ENCODE measurements at places on chromosomes 11 and 22.

DNA sequence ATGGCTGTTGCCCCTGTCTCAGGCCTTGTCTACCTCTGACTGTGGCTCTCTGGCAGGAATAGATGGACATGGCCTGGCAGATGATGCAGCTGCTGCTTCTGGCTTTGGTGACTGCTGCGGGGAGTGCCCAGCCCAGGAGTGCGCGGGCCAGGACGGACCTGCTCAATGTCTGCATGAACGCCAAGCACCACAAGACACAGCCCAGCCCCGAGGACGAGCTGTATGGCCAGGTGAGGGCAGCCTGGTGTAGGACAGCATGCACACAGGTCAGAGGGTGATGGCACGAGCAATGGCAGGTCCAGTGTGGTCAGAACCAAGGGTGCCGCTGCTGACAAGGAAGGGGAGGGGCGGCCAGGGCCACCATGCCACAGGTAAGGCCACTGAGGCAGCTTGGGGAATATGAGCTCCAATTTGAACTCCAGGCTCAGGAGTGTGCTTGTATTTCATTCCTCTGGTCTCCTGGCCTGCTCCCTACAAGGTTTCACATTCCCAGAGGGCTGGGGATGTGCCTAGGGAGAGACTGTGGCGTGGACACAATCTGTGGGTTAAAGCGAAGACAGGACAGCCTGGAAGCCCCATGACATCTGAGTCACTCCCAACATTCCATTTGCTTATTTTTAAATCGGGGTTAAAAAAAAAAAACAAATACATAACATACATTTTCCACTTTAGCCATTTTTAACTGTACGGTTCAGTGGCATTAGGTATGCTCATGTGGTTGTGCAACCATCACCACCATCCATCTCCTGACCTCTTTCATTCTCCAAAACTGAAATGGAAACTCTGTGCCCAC lies 562 bp downstream of the FOLR3 start:
- peaks cover 9% of the 10 kb centered on the region for H3K4me1 ChIP-seq
- H3K27me3 ChIP-seq = no peaks in the 10 kb centered on the region
- H3K36me3 ChIP-seq = no peaks in the 10 kb centered on the region

- no peaks in the 10 kb centered on the region for H3K4me1 ChIP-seq
- H3K27ac ChIP-seq = no peak overlapping the region
- H3K36me3 ChIP-seq = no peaks in the 10 kb centered on the region
- no peak for DNase-seq
- no peaks in the 10 kb centered on the region for H3K27me3 ChIP-seq
Measured at GRCh38 chr11:119843877-119844276, 114.9 kb upstream of the NECTIN1 start.

DNA sequence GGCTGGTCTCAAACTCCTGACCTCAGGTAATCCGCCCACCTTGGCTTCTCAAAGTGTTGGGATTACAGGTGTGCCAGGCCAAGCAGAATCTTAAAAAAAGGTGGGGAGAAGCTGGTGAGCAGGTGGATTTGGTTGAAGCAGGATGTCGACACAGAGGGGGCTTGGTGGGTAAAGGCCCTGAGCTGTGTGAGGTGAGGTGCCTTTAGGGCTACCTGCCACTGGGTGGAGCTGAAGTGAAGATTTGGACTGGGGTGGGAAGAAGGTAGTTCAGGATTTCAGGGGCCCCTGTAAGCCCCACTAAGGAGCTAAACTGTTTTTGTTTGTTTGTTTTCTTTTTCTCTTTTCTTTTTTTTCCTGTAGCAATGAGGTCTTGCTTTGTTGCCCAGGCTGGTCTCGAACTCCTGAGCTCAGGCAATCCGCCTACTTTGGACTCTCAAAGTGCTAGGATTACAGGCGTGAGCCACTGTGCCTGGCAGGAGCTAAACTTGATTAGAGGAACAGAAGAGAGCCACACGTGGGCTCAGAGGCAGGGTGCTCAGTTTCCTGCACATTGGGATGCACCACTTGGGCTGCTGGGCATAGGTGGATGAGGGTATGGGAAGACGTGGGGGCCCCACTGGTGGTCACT lies 6.0 kb downstream of the P2RX6 start:
- DNase-seq = no peak
- no peaks in the 10 kb centered on the region for H3K36me3 ChIP-seq
- H3K4me3 ChIP-seq = no peak overlapping the region

DNA sequence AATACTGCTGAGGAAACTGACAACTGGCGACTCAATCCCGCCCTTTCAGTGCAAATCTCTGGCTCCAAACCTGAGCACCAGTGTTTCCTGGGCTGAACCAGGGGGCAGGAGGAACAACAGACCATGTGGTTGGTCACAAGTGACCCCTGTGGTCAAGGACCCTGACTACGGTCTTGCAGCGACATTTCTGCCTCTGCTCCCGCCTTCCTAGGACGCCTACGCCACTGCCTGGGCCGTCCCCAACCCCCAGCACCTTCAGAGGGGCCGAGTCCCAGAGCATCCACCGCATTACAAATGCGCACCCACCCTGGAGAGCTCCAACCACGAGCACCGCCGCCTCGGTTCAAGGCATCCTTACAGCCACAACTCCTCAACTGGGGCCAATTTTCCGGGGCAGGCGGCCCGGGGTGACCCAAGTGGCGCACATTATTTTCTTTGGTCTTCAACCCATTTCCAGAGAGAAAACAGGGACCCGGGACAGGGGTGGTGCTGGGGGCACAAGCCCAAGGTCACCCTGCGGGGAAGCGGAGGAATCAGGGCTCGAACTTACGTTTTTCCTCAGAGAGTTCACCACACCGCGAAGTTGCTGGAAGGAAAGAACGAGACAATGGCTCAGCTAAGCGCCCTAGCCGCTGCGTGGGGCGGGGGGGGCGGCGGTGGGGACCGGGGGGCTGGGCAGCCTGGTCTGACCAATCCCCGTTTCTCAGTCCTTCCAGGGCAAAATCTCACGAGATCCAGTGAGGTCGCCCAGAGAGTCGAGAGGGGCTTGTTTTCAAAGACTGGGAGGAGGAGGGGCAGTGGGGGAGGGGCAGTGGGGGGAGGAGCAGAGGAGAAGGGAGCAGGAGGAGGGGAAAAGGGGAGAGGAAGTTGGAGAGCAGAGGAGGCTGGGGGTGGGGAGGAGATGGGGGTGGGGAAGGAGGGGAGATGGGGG lies 1.8 kb downstream of the PRAME start:
- H3K36me3 ChIP-seq = no peaks in the 10 kb centered on the region
- no peak overlapping the region for H3K4me3 ChIP-seq
- H3K27ac ChIP-seq = no peak overlapping the region
- no peaks in the 10 kb centered on the region for H3K4me1 ChIP-seq
- H3K27me3 ChIP-seq = no peaks in the 10 kb centered on the region

DNA sequence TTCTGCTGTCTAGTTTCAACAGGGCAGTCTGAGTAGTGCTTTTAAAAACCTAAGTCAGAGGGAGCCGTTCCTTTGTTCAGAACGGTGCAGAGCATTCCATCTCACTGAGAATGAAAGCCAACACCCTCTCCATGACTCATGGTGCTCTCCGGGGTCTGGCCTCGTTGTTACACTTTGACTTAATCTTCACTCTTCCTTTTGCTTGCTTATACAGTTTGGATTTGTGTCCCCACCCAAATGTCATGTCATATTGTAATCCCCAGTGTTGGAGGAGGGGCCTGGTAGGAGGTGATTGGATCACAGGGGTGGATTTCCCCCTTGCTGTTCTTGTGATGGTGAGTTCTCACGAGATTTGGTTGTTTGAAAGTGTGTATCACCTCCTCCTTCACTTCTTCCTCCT lies 292.2 kb downstream of the ST3GAL4 start:
- no peak overlapping the region for H3K4me3 ChIP-seq
- peaks cover 49% of the 10 kb centered on the region for H3K4me1 ChIP-seq
- H3K27me3 ChIP-seq = no peaks in the 10 kb centered on the region
- peak overlapping the region; percentile 97 for H3K27ac ChIP-seq
- peak; percentile 78 for DNase-seq

DNA sequence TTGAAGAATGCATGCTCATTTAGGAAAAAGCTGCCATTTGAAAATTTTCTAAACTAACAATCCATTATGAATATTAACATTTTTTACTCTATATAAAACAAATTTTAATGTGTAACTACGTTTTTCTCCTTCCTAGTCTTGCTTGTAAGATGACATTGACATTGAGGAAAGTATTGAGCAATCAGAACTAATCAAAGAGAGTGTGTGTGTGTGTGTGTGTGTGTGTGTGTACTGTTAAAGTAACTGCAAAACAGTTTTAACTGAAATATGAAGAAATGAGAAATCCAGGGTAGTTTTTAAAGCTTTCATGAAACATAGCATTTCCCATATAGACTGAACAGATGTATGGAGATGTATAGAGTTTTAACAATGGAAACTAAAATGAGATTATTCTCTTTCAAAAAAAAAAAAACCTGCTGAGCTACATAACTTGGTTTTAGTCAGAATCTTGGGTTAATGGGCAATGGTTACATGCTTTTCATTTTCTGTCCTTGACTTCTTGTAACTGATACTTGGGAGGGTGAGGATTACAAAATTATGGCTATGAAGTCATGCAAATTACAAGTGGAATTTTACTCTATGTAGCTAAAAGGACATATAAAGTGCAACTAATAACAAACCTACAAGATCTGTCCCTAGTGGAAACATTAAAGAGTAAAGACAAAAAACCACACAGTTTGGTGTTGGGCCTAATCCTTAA lies 2.0 kb downstream of the PDGFD start:
- H3K27me3 ChIP-seq = no peaks in the 10 kb centered on the region
- DNase-seq = no peak
- H3K4me1 ChIP-seq = no peaks in the 10 kb centered on the region
- no peaks in the 10 kb centered on the region for H3K36me3 ChIP-seq
- H3K27ac ChIP-seq = no peak overlapping the region
- no peak overlapping the region for H3K4me3 ChIP-seq

DNA sequence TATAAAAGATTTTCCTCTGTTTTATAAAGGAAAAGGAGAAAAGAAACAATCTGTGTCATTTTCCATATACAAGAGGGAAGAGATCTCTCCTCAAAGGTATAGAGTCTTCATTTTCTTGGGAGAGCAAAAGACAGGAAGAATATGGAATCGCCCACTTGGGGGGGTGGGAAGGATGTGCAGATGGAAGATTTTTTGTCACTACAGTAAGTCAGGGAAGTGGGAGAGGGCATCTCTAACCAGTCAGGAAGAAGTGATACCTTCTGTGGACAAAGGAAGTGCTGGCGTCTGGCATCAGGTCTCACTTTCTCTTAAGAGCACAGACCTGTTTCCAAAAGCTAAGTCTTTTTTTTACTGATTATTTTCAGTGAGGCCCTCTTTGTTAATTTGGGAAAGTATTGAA lies 1.4 kb downstream of the PRR14L start:
- no peak for DNase-seq
- H3K36me3 ChIP-seq = peaks cover 21% of the 10 kb centered on the region
- H3K4me1 ChIP-seq = peaks cover 28% of the 10 kb centered on the region

- H3K27me3 ChIP-seq = no peaks in the 10 kb centered on the region
- no peaks in the 10 kb centered on the region for H3K4me1 ChIP-seq
- DNase-seq = no peak
- no peaks in the 10 kb centered on the region for H3K36me3 ChIP-seq
Measured at GRCh38 chr11:123694551-123694950, 40.1 kb upstream of the SCN3B start.

DNA sequence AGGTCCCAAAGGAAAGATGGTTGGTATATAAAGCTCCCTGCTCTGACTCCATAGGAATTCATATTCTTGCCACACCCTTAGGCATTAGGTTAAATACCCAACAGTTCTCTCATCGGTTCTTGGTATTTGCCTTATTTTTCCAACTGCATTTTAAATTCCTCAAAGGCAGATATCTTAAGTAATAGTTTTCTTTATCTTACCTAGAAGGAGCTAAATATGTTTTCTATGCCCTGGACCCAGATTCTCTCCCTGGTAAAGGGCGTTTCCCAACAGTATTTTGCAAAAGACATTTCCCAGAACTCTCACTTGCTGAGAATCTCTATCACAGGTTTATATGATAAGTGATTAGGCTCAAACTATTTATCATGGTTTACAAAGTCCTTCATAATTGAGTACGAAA lies 158.6 kb upstream of the BDNF start:
- DNase-seq = no peak
- peaks cover 7% of the 10 kb centered on the region for H3K4me1 ChIP-seq
- no peaks in the 10 kb centered on the region for H3K27me3 ChIP-seq
- H3K4me3 ChIP-seq = no peak overlapping the region

DNA sequence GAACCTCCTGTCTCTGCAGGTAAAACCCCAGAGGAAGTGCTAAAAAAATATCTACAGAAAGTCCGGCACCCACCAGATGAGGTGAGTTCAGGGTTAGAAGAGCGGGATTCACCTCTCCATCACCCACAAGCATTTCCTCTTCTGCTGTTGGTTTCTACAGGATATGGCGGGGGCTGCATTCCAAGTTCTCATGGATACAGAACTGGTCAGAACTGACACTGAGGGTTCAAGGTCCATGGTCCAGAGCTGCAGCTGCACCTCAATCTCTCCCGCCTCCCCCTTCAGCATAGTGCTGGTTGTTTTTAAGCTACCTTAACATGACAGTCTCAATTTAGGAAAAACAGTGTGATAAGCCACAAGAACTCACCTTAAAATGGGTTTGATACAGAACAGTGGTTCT lies 19.2 kb downstream of the DTX4 start:
- peaks cover 47% of the 10 kb centered on the region for H3K4me1 ChIP-seq
- peaks cover 87% of the 10 kb centered on the region for H3K36me3 ChIP-seq
- H3K27ac ChIP-seq = no peak overlapping the region

DNA sequence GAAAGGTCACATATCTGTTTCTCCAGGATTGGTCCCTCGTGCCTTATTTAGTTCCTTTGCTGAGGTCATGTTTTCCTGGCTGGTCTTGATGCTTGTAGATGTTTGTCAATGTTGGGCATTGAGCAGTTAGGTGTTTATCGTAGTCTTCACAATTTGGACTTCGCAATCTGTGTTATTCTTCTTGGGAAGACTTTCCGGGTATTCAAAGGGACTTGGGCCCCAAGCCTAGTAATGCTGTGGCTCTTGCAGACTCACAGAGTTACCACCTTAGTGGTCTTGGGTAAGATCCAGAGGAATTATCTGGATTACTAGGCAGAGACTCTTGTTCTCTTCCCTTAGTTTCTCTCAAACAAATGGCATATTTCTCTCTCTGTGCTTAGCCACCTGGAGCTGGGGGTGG lies 223.5 kb downstream of the GRIK4 start:
- no peaks in the 10 kb centered on the region for H3K4me1 ChIP-seq
- no peaks in the 10 kb centered on the region for H3K27me3 ChIP-seq
- DNase-seq = no peak
- no peaks in the 10 kb centered on the region for H3K36me3 ChIP-seq

- H3K27me3 ChIP-seq = peaks cover 11% of the 10 kb centered on the region
- no peak overlapping the region for H3K4me3 ChIP-seq
- H3K27ac ChIP-seq = no peak overlapping the region
- DNase-seq = peak; percentile 46
- H3K36me3 ChIP-seq = no peaks in the 10 kb centered on the region
Measured at GRCh38 chr11:44634401-44635281, 69.2 kb downstream of the CD82 start.

All from SJSA1 (cell line).